ENCODE measurements at places on chromosomes 7 and 10. TPM values are rescaled to one million over a fixed set of nuclear protein-coding genes. Genes with fewer than 3 reads are reported as not detected.

PDLIM1 gene
- 143 TPM for total RNA-seq

PPP1R9A gene
- total RNA-seq: 4.9 TPM

EPO gene
- not detected for total RNA-seq

ARHGEF5 gene
- 1.7 TPM for total RNA-seq

TYW1B gene
- 3.1 TPM for total RNA-seq

RAPGEF5 gene
- total RNA-seq: 0.05 TPM

AZGP1 gene
- not detected for total RNA-seq

PAX4 gene
- total RNA-seq: not detected

SRGN gene
- total RNA-seq: 63.6 TPM

PTEN gene
- 41.3 TPM for total RNA-seq

NPC1L1 gene
- 0.07 TPM for total RNA-seq

RSU1 gene
- 84.5 TPM for total RNA-seq

UNCX gene
- not detected for total RNA-seq

TEX36 gene
- total RNA-seq: not detected

MAGI2 gene
- total RNA-seq: 0.40 TPM

WNT2 gene
- not detected for total RNA-seq

NRBF2 gene
- total RNA-seq: 19.3 TPM

PAX2 gene
- 0.18 TPM for total RNA-seq

ZNF425 gene
- 1.0 TPM for total RNA-seq

PDZD7 gene
- 1.2 TPM for total RNA-seq

AGR2 gene
- total RNA-seq: 161 TPM

Data from A549 treated with CpdA at 1 μM for 4 hours (cell line).